ENCODE measurements at places on chromosomes 3 and 15.

GRCh38 chr3:196754091-196754981 is 14.7 kb downstream of the PAK2 start:
- DNase-seq, result no peak

DNA sequence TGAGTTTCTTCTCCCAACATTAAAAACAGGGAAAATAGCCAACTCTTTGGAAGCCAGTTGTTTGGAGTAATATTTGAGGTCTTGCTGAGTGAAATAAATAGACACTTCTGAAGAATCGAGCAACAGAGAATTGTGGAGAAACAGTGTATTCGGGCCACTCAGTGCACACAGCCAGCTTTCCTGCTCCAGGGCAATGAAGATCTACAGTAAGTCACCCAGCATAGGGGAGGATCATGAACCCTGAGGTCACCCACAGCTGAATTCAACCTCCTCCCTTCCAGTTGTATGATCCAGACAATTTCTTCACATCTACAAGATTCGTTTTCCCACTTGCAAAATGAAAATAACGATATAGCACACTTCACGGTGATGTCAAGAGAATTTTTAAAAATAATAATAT is 161.7 kb upstream of the BCL6 start:
- DNase-seq, result no peak

- DNase-seq, result peak; percentile 38
Observed at GRCh38 chr3:175266478-175266877, 407.3 kb downstream of the NAALADL2 start.

- DNase-seq, result no peak
Observed at GRCh38 chr3:77158730-77159581, 119.1 kb downstream of the ROBO2 start.

- DNase-seq, result no peak
Observed at GRCh38 chr15:72797834-72798233, 14.3 kb upstream of the ADPGK start.

- DNase-seq, result no peak
Observed at GRCh38 chr3:62597491-62597890, 224.1 kb upstream of the FEZF2 start.

GRCh38 chr15:59217876-59218498 is 11.3 kb downstream of the LDHAL6B start:
- DNase-seq, result no peak

- DNase-seq, result peak; percentile 82
Observed at GRCh38 chr3:184472723-184473428, 88.7 kb upstream of the EPHB3 start.

Data from inflammatory macrophage (primary cell).